HCT116 (cell line): ENCODE measurements at places on chromosomes 1 and 21.

- no peaks in the 10 kb centered on the region for H3K4me1 ChIP-seq
- DNase-seq: no peak
- no peak within 1 kb of the TSS for H3K4me3 ChIP-seq
- H3K36me3 ChIP-seq: no peaks in the 10 kb centered on the region
- no peaks in the 10 kb centered on the region for H3K27me3 ChIP-seq
These were observed at the start of gene SAMSN1 for GRCh38 chr21:14545906-14546480. Gene SAMSN1, minus strand, starts transcription at chr21:14546315. Its CDS starts 54 bp downstream, at chr21:14546261.

DNA sequence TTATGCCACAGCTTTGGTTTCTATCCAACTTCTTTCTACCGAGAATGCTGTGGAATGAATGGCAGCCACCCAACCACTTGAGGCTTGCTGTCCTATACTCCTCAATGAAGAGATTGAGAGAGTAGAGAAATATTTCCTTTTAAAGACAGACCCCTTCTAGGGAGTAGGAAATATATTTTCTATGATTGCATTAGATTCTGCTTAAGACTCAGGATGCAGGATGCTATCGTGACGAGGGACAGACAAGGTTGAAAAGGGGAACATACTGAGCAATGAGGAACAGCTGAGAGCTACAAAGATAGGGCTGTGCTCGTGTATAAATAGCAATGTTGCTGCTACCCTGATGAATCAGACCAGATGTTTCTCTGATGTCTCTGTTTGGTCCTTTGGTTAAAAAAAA, 7.1 kb upstream of the RASAL2 start:
- no peaks in the 10 kb centered on the region for H3K36me3 ChIP-seq
- no peak overlapping the region for H3K27ac ChIP-seq
- DNase-seq: no peak
- H3K27me3 ChIP-seq: no peaks in the 10 kb centered on the region
- no peaks in the 10 kb centered on the region; the same call in 1 of the 2 replicates for H3K4me1 ChIP-seq
- H3K4me3 ChIP-seq: no peak overlapping the region

DNA sequence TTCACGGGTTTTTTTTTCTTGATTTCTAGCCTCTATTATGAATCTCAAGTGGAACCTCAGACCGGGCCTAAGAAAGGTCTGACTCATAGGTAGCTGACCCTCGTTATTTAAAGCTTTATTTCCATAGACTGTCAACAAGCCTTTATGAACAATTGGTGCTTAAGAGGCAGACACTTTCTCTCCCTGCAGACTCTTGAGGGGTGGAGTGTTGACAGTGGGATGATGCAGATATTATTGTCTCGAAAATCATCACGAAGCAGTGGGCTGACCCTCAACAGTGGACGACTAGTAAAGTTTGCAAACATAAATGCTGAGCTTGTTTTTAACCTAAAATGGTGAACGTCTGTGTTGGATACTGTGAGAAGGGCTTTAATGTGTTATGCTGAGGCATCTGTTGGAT, 1.8 kb downstream of the SFT2D2 start:
- H3K27ac ChIP-seq: no peak overlapping the region
- H3K36me3 ChIP-seq: peaks cover 8% of the 10 kb centered on the region; the same call in 1 of the 2 replicates
- H3K4me3 ChIP-seq: no peak overlapping the region
- no peak for DNase-seq

- H3K27me3 ChIP-seq: peaks cover 12% of the 10 kb centered on the region; the same call in 1 of the 2 replicates
- H3K4me3 ChIP-seq: no peak overlapping the region
- DNase-seq: no peak
- no peaks in the 10 kb centered on the region for H3K4me1 ChIP-seq
These were observed 549.2 kb downstream of the PTPRU start for GRCh38 chr1:29785554-29785953.

DNA sequence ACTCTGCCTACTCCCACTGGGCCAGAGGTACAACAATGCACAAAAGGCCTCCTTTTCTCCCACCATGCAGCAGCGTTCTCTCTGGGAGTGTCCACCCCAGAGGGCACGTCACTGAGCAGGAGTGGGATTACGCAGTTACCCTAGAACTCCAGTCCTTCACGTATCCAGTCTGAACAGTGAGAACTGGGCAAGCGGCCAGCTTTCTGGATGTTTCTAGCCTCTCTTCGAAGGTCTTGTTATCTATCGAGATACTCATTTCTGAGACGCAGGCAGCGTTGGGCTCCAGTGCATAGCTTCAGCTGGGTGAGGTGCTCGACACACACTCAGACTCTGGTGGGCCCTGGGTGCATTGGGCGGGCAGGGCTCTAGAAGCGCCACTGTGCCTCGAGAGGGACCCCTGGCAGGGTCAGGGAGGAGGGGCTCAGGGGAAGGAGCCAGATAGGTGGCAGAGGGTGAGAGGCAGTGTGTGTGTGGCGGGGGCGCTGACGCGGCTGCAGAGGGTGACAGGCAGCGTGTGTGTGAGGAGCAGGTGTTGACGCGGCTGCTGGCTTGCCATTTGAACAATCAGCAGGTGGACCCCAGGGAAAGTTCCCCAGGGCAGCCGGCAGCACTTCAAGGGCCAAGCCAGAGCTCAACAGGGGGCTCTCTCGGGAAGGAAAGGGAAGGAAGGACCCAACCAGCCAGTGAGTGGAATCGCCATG, 27.9 kb downstream of the PRDM15 start:
- DNase-seq: no peak
- no peak overlapping the region for H3K27ac ChIP-seq
- no peaks in the 10 kb centered on the region for H3K4me1 ChIP-seq
- no peak overlapping the region for H3K4me3 ChIP-seq
- H3K36me3 ChIP-seq: no peaks in the 10 kb centered on the region
- H3K27me3 ChIP-seq: no peaks in the 10 kb centered on the region

- H3K4me3 ChIP-seq: no peak overlapping the region
- no peak overlapping the region for H3K27ac ChIP-seq
- no peak for DNase-seq
- no peaks in the 10 kb centered on the region for H3K36me3 ChIP-seq
These were observed 41.7 kb downstream of the ITPKB start for GRCh38 chr1:226697151-226697928.

DNA sequence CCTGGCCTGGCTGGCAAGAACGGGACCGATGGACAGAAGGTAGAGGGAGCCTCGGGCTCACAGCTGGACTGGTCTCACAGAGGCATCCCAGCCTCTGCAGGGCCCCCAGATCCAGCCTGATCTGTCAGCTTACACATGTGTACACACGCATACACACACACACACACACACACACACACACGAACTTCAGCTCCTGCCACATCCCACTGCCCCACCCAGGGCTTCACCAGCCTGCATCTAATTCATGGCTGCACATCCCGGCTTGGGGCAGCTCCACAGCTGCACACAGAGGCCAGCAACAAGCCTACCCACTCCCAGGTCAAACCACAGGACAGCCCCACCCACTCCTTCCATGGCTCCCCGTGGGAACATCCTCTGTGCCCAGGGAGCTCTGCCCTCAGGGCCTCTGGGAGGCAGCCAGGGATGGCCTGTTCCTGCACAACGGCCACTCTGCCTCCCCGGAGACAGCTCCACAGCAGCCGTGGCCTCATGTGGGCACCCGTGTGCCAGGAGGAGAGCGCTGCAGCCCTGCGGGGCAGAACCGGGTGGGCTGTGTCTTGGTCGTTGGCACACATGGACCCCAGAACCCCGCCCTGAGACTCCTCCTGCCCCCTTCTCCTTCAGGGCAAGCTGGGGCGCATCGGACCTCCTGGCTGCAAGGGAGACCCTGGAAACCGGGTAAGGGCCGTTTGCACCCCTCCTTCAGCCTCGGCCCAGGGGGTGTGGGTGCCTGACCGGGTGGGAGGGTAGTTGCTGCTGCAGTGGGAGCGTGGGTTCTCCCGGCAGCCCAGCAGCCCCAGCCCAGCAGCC, 19.1 kb downstream of the COL6A2 start:
- no peak for DNase-seq
- H3K27me3 ChIP-seq: no peaks in the 10 kb centered on the region

DNA sequence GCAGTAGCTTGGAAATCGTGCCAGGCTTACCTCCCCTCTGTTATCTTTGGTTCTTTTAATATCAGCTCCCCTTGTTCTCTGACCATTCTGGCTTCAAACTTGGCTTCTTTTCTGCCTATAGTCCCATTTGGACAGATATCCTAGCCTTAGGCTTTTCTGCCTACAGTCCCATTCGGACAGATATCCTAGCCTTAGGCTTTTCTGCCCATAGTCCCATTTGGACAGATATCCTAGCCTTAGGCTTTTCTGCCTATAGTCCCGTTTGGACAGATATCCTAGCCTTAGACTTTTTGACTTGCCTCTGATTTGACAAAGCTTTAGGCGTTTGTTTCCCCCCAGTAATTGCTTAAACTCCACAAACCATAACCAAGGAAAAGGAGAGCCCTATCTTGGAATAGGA, 25.6 kb downstream of the CHML start:
- H3K27me3 ChIP-seq: no peaks in the 10 kb centered on the region
- no peak for DNase-seq
- no peak overlapping the region for H3K27ac ChIP-seq
- H3K4me1 ChIP-seq: peaks cover 5% of the 10 kb centered on the region; the same call in 1 of the 2 replicates

GRCh38 chr1:156814571-156815260, 1.9 kb downstream of the SH2D2A start:
- H3K4me3 ChIP-seq: no peak overlapping the region
- H3K27ac ChIP-seq: no peak overlapping the region; the same call in 1 of the 2 replicates
- H3K36me3 ChIP-seq: no peaks in the 10 kb centered on the region
- H3K4me1 ChIP-seq: peaks cover 40% of the 10 kb centered on the region

GRCh38 chr1:80582980-80583379, 1217.8 kb upstream of the ADGRL2 start:
- H3K4me3 ChIP-seq: no peak overlapping the region
- H3K4me1 ChIP-seq: no peaks in the 10 kb centered on the region
- no peaks in the 10 kb centered on the region for H3K36me3 ChIP-seq
- H3K27me3 ChIP-seq: no peaks in the 10 kb centered on the region
- H3K27ac ChIP-seq: no peak overlapping the region
- no peak for DNase-seq
